Stimulated activated CD8-positive, alpha-beta memory T cell treated with anti-CD3 and anti-CD28 coated beads, Interleukin-15, amount 100 ng/mL, for 24 hours (primary cell): ENCODE measurements at places on chromosomes 4 and X.

DNA sequence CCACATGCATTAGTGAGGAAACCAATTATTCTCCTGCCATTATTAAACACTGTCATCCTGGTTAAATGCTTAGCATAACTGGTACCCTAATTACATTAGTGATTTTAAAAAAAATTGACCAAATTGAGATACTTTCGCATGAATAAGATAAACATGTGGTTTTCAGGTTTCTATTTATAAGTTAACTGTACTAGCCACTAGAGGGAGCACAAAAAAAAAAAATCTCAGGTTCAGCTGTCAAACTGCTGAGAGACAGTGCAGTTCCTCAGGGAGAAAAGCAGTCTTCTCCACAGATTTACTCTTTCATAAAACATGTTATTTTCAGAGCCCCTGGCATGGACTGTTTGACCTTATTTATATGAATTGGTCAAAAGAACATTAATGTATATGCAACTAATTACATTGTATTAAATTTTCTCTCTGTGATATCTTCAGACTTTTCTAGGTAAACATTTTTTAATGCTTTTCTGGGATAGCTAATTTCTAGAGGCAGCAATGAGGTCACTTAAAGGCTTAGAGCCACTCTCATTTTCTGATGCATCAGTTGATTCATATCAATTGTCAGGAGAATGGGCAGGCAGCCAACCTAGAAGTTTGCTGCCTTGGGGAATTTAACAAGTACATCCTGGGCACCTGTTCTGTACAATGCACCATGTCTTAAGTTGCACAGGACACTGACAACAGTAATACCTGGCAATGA lies 167.5 kb downstream of the CDS1 start:
- DNase-seq = no peak

DNA sequence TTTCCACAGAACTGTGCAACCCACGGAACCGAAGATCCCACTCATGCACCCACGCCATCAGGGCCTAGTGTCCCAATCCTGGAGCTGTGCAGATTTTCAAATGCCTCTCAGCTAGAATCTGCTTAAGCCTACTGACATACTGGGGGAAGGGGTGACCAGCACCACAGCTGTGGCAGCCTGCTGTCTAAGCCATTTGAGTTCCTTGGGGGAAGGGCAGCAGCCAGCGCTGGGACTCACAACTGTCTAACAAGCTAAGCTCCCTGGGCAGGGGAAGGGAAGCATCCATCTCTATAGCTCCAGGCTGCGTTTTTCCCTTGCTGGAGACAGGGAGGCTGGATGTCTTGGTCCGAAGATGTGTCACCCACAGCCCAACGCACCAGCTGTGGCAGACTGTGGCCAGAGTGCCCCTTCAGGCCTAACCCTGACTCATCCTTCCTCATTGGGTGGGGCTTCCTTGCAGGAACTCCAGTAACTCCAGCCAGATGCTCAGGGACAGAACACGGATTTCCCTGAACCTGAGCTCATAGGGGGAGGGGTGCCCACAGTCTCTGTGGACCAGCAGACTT lies 194.8 kb downstream of the CHRDL1 start:
- no peak for DNase-seq

GRCh38 chrX:134369576-134369975 lies 90.4 kb upstream of the HPRT1 start:
- DNase-seq = no peak

DNA sequence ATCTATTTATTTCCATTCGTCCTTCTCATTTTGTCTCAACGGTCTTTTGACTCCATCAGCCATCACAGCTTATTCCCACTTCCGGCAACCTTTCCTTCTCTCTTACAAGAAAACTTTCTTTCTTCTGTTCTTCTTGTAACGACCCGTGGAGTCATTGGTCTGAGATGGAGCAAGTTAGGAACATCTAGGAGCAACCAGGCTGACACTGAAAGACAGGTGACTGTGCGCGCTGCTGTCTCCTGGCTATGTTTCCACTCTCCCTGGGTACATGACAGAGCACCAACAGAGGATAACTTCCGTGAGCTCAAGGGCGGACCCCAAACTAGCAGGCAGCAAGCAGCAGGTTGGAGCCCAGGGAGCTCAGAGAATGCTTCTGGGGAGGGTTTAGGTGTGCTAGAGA lies 2.5 kb downstream of the FGF5 start:
- DNase-seq = no peak

GRCh38 chr4:169675825-169676224 lies 55.4 kb downstream of the CLCN3 start:
- DNase-seq = no peak

GRCh38 chr4:83490876-83491450 lies 6.1 kb upstream of the ABRAXAS1 start:
- DNase-seq = no peak

GRCh38 chrX:6071731-6072130 lies 156.9 kb downstream of the NLGN4X start:
- DNase-seq = no peak

DNA sequence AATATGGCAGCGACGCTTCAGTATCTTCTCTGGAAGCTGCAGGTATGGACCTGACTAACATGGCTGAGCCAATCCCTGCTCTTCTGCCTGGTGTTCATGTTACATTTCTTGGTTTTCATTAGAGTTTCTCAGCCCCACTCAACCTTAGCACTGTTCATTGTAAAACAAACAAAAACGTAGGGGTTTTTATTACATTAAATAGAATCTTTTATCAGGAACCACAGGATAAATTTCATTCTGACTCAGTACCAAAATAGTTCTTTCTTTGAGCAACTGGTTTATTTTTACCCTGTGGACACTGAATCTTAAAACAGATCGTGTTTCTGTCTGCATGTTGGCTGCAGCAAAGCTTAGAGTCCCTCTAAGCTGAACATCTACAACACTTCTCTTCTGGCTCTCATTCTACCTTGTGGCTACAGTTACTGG lies 27.1 kb downstream of the FHIP1A start:
- DNase-seq = no peak
